ENCODE measurements at places on chromosomes 4 and X.

DNA sequence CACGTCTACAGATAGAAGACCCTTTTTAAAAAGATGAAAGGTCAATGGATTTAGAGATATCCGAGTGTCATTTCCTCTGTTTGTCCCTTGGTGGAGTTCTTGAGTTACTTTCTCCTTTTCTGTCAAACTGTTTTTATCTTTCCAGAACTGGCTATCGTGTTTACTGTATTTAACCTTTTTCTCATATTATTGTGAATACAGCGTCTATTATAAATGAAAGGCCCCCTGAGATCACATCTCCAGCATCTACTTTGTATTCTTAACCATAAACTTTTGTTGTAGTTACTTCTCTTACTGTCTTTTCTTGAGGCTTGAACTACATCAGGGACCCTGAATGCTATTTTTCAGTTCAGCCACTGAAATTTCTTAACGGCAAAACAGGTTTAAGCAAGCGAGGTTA, 4.0 kb upstream of the PCDH7 start:
- DNase-seq = no peak

DNA sequence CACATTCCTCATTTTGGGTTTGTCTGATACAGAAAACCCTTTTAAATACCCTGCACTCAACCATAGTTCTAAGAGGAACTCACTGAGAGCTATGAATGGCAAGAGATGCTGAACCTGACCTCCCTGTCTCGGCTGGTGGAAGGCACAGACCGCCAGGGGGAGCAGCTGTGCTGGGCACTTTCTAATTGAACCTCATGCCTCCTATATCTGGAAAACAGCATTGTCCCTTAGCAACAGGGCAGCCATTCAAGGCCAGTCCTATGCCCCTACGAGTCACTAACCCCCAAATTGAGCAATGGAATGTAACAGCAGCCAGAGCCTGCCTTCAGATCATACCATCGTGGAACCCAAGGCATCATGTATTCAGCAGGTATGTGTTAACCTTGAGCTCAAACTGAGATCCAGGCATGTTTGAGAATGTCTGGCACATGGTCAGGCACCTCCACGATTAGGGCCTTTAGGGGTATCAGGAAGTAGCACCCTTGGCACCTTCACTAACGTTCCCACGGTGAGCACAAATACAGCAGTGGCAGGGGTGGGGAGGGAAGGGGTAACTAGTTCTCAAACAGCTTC, 5.1 kb downstream of the USP27X start:
- DNase-seq = no peak

- DNase-seq = no peak
Measured at GRCh38 chr4:179880756-179881155, 2362.4 kb upstream of the TENM3 start.

DNA sequence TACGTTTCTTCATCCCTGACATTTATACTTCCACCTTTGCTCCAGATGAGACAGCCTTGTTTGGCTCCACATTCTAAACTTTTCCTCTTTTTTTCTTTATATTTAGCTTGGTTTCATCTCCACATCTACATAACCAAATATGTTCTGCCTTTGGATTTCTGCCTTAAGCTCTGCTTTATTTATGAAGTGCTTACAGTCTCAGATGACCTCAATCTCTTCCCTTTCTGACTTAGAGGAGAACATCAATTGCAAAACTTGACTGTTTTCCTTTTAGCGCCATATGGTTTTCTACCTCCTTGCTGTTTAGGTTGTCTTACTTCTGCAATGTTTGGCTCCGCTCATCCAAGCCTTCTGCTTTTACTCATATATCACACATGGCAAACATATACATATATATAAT, 7.5 kb downstream of the ASB5 start:
- no peak for DNase-seq

GRCh38 chr4:28621591-28621990, 1761.0 kb downstream of the STIM2 start:
- no peak for DNase-seq

DNA sequence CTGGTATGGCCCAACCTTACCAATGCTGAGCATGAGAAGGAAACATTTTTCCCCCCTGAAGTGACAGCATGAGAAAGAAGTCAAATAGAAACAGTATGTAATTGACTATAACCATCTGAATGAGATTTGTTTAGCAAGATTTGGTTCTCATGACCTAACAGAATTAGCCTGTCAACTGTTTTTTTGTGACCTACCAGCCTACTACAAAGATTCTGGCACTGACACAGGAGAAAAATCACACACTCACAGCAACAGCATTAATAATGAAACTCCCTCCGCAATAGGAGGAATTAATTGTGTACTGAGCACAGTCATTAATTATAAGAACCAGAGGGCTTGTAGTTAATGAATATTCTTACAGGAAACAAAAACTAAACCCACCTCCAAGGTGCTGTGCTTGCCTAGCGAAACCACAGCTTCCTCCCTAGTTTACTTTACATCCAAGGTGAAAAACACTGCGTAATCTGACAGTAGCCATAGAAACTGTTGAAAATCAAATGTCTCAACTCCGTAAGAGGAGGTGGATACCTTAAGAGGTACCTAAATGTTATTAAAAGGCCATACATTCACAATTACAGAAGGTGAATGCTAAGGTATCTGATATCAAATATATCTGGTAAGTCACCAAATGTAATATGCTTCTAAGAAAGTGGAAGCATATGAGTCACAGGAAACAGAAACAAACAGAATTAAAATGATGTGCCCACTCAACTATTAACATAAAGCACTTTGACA, 34.9 kb downstream of the MMRN1 start:
- no peak for DNase-seq

- no peak for DNase-seq
Measured at GRCh38 chr4:52574036-52574435, 85.1 kb downstream of the USP46 start.

GRCh38 chr4:56976837-56977320, 527 bp downstream of the NOA1 start:
- no peak for DNase-seq

DNA sequence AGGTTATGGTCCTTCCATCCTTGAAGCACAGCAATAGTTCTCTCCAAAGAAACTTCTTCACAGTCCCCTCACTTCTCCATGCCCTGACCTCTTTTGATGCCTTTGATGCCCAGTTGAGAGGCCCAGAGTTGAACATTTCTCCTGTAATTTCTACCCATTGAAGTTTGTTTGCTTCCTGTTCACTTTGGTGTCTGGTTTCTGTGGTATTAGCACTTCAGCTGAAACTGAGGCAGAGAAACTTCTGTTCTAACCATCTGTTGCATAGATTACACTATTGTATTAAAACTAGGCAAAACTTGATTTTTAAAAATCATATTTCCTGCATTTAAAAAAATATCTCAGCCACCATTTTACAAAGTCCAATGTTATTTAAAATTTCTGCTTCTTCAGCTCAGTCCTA, 89.8 kb upstream of the ADGRG2 start:
- DNase-seq = no peak

DNA sequence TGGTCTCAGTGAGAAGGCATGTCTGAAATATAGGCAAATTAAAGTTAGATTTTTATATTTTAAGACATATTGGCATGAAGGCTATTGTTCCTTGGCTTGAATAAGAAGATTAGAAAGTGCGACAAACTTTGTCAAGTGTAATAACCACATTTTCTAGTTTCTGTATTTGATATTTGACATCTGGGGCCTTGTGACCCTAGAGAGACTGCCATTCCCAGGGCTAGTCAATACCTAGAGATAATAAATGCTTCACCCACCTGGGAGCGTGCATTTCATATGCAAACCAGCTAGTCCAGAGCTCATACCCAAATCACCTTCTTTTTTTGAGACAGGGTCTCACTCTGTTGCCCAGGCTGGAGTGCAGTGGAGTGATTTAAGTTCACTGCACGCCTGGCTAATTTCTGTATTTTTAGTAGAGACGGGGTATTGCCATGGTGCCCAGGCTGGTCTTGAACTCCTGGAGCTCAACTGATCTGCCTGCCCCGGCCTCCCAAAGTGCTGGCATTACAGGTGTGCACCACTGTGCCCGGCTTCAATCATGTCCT, 62.6 kb downstream of the COQ2 start:
- DNase-seq = no peak

DNA sequence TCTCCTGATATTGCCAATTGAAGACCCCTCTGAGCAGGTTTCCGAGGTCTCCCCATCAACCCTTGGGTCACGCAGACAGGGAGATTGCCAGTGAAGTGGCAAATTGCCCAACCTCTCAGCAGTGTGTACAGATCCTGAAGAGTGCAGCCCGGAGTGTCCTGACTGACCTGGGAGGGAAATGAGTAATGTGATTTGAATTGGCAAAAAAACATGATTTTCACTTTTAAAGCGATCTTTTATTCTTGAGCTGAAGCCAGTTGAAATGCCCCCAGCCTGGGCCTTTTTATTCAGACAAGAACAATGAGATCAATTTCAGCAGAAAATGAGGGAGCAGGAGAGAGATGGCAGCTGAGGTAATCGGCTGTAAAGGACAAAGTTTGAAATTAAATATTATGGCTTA, 401.8 kb downstream of the RAPGEF2 start:
- no peak for DNase-seq

- DNase-seq = no peak
Measured at GRCh38 chr4:83679254-83679653, 143.3 kb downstream of the GPAT3 start.

DNA sequence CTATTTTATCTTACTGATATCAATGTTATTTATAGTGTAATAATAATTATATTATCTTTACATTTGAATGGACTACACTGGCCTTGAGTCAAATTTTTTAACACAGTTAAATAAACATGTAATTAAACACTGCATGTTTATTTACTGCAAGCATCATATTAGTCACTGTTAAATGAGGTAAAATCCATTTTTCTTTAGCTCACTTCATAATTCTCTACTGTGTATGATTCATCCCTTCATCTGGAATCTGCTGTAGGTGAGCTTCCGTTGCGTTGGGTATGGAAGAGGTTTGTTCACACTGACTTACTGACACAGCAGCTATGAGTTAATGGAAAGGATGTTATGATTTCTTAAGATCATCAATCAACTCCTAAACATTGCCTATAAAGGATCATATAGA, 572.3 kb downstream of the PCDH11X start:
- DNase-seq = no peak

- no peak for DNase-seq
Measured at GRCh38 chr4:89379511-89380044, 72.0 kb upstream of the GPRIN3 start.

- DNase-seq = no peak
Measured at GRCh38 chr4:54224996-54225597, 4.0 kb upstream of the PDGFRA start.

DNA sequence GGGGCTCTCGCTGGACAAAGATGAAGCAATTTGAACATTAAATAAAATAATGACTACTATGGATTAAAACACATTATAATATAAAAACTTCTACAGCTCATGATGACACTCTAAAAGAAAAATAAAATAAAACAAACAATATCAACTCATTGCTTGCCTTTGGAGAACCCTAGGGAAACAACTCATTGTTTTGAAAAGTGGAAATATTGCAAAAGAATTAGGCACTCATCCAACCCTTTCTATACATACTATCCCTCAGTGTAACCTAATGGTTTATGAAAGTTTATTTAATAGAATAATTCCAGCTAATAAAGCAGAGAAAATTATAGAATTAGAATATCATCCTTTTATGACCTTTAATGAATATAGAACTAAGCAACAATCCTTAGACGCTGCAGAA, 718 bp downstream of the RAB40A start:
- no peak for DNase-seq

DNA sequence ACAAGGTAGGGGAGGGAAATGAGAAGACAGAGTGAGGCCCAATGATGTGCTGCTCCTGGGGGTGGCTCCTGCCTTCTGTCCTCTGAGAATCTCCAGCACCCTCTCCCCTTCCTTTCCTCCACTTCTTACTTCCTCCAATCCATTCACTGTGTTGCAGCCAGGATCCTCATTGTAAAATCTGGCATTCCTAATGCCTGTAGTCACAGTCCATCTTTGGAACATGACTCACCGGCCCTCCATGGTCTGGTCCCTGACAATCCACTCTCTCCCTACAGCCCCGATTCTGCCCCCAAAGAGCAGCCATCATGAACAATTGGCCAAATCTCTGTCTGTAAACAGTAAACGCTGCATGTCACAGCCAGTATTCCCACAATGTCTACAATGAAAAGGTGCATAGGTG, 72.9 kb downstream of the CLNK start:
- no peak for DNase-seq

- no peak for DNase-seq
Measured at GRCh38 chr4:40379248-40379647, 44.1 kb downstream of the CHRNA9 start.

GRCh38 chr4:52842792-52843191, 19.3 kb upstream of the RASL11B start:
- DNase-seq = no peak

DNA sequence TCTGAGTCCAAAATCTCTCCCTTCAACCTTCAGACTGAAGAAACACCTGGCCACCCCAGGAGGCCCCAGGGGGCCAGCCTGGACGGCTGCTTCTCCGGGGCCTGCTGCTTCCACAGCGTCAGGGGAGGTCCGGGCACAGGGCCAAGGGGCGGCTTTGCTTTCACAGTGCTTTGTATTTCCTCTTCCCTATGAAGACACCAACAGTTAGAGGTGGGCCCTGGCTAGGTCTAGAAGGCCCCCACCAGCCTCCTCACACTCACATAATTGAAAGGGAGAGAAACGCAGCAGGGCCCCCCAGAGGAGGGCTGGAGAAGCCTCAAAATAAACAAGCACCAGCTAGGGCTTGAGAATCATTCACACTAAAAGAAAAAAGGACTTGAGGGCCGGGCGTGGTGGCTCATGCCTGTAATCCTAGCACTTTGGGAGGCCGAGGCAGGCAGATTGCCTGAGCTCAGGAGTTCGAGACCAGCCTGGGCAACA, 17.8 kb downstream of the SCD5 start:
- DNase-seq = no peak

- DNase-seq = no peak
Measured at GRCh38 chr4:28267166-28267565, 1406.5 kb downstream of the STIM2 start.

GRCh38 chr4:117777721-117778120, 256.6 kb upstream of the NDST3 start:
- no peak for DNase-seq

DNA sequence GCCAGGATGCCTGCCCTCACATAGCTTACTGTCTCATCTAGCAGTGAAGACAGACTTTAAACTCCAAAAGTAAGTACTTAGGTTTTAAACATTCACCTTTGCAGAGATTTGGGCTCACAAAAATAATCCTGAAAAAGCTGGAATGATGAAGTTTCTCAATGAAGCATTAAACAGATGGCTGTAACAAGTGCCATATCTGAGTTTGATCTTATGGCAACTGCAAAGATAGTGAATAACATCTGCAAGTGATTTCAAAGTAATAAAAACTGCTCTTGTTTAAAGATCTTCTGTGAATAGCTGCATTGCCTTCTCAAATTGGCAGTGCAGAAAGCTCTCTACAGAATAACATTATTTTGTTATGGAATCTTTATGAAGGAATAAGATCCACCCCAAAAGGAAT, 271.2 kb upstream of the SMIM31 start:
- no peak for DNase-seq

All from esophagus muscularis mucosa (tissue), 4 donors.